ENCODE measurements at places on chromosomes 3 and 15.

GRCh38 chr3:94184781-94185180 lies 121.9 kb downstream of the NSUN3 start:
- no peak for DNase-seq

DNA sequence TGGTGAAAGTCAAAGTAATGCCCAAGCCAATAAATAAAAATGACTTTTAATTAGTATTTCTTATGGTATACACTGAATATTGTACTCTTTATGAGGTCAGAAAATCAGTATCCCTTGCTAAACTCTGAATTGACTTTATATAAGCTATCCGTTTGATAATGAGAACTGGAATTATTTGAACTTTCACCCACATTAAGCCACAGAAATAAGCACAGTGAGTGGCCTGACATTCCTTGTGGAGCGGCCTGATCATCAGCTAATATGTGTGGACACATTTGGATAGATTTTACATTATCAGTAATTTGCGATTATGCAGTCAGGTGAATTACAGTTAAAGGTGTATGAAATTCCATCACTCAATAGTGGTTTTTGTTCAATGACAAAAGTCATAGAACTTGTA lies 136.0 kb upstream of the CBLB start:
- no peak for DNase-seq

DNA sequence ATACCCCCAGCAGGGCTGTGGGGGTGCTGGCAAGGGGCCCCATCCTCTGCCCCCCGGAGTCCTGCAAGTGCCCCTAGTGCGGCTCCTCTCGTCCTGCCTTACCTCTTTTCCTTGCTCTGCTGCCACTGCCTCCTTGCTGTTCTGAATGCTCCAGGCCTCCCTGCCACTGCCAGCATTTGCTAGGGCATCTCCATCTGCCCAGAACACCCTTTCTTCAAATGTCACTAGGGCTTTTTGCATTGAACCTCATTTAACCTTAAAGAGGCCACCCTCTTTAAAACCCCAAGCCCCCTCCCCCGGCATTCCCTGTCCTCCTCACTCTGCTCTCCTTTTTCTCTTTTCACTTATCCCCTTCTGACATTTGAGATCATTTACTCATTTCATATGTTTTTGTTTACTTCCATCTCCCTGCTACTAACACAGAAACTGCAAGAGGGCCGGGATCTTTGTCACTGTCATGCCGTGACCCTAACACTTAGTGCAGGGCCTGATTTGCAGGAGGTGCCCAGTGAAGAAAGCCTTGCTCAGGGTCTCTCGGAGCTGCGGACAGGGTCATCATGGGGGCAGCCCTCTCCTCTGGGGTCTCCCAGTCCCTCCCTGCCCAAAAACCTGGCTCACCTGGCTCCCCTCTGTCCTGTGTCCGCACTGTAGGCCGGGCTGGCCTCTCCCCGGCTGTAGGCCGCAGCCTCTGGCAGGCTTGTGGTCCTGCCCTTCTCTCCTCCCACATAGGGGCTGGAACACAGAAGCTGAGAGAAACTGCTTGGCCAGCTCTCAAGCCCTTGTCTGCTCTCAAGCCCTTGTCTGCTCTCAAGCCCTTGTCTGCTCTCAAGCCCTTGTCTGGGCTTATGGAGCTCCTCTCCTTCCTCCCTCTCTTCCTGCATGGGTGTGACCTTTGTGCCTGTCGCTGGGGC lies at the start of gene ACOX2:
ACOX2 (minus strand) TSS at position 690 of the 911 bp plus-strand sequence. CDS start 2,084 bp downstream, outside the sequence.
- no peak for DNase-seq

- no peak for DNase-seq
Measured at GRCh38 chr3:104835376-104835775, 531.3 kb upstream of the ALCAM start.

GRCh38 chr15:49242820-49243219 lies 72.8 kb downstream of the GALK2 start:
- DNase-seq, result no peak

GRCh38 chr15:80449825-80450224 lies 45.6 kb downstream of the ARNT2 start:
- no peak for DNase-seq

DNA sequence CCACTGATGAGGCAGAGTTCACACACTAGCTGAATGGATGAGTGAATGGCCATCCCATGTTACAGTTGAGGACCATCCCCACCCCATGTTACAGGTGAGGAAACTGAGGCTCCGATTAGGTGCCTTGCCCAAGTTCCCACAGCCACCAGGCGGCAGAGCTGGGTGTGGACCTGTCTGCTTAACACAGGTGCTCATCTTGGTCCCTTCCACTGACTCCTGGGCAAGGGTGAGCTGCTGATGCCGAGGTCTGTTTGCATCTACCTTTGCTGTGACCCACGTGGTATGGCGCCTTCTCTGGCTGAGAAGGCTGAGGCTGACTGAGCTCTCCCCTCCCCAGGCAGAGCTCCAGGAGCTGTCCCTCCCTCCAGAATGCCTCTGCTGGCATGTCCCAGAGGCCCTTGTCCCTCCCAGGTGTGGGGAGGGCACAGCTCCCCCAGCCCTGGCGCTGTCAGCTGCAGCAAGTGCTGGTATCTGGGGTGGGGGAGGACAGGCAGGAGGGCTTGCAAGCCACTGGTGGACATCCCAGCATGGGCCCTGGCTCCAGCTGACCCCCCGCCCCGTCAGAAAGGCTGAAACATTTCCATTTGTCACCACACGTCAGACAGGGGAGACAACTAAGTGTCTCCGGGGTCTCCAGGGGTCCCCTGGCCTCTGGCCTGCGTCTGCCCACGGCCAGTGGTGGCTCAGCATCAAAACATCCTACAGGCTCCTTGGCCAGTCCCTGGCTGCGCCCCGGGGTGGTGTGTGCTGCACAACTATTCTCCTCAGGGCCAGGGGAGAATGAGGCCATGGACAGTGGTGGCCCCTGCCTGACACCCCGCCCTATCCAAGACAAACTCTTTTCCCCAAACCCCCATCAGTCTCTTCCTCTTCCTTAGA lies 105.4 kb downstream of the ADCY5 start:
- DNase-seq, result no peak

DNA sequence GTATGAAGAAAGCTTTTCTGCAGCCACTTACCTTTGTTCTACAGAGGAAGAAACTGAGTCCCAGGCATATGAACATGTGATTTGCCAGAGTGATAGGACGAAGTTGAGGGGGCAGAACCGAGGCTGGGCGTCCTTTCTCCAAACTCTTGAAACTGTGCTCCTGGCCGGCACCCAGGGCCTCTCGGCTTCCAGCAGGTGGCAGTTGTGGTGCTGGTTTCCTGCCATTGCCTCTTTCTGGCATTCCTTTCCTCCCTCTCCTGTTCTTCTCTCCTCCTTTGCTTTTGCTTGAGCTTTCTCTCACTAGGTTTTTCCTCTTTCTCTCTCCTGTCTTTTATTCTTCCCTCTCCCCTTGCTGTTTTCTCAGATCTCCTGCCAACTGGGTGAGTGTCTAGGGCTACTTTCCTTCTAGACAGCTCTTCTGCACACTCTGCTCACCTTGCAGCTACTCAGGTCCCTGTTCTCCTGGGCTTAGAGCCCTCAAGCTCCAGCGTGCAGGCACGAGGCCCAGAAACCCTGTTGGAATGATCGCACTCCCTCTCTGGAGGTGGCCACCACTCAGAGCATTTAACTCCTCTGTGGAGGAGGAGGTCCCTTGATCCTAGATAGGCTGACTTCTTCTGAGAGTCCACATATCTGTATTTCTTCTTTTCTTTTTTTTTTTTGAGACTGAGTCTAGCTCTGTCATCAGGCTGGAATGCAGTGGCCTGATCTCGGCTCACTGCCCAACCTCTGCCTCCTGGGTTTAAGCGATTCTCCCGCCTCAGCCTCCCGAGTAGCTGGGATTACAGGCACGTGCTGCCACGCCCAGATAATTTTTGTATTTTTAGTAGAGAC lies 26.2 kb downstream of the TRAK1 start:
- DNase-seq, result peak; percentile 23

- no peak for DNase-seq
Measured at GRCh38 chr3:104819333-104819732, 547.4 kb upstream of the ALCAM start.

DNA sequence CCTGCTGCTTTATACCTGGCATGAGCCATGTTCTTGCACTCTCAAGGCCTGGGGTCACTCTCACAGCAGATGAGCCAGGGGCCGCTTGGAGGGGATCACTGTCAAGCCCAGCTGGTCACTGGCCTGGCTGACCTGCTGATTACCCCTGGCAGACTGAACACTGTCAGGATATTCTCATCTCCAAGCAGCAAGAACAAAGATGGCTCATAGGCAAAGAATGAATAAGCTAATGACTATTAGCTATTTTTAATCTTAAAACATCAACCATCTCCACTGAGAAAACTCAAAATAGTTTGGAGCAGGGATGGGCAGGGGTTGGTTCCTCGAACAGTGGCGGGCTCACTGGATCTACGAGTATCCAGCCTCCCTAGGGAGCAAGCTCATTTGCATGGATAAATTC lies 64.4 kb upstream of the ACAN start:
- no peak for DNase-seq

GRCh38 chr3:175287361-175287963 lies 428.3 kb downstream of the NAALADL2 start:
- no peak for DNase-seq

GRCh38 chr3:126827121-126827520 lies 123.1 kb downstream of the CHCHD6 start:
- no peak for DNase-seq

- DNase-seq, result no peak
Measured at GRCh38 chr15:41570764-41571163, 11.8 kb downstream of the TYRO3 start.

- DNase-seq, result no peak
Measured at GRCh38 chr3:159301961-159302360, 500.1 kb downstream of the MFSD1 start.

GRCh38 chr15:64604319-64604718 lies 143.9 kb downstream of the ZNF609 start:
- DNase-seq, result no peak

DNA sequence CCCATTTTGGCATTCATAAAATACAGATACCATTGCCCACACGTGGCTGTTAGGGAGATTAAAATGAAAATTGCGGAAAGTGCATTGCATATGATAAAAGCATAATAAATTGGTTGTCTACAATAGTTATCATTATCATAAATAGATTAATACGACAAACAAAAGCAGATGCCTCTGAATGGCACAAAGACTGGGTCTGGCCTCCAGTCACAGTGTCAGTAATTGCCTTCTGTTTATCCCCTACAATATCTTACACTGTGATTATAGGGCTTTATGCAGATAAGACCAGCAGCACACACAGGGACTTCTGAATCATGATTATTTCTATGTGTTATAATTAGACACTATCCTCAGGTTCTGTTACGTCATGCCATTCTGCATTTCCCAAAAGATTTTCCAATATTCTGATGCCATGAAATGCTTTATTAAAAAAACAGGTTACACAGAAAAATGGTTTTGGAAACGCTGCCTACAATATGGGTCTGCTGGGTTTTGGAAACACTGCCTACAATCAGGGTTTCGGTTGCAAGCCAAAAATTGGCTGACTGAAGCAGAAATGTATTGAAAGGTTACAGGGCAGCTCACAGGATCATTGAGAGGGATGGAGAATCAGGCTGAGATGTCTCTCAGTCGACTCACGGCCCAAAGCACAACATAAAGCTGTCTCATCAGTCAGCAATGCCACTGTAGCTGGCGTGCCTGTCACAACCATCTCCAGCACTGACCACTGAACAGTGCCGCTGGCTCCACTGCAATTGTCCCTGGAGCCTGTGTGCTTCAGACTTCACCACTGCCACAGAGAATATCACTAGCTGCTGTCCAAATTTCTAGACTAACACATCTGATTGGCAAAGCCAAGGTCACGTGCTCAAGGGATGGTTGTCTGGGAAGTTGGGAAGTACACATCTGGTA lies 248.1 kb downstream of the ERC2 start:
- DNase-seq, result no peak

DNA sequence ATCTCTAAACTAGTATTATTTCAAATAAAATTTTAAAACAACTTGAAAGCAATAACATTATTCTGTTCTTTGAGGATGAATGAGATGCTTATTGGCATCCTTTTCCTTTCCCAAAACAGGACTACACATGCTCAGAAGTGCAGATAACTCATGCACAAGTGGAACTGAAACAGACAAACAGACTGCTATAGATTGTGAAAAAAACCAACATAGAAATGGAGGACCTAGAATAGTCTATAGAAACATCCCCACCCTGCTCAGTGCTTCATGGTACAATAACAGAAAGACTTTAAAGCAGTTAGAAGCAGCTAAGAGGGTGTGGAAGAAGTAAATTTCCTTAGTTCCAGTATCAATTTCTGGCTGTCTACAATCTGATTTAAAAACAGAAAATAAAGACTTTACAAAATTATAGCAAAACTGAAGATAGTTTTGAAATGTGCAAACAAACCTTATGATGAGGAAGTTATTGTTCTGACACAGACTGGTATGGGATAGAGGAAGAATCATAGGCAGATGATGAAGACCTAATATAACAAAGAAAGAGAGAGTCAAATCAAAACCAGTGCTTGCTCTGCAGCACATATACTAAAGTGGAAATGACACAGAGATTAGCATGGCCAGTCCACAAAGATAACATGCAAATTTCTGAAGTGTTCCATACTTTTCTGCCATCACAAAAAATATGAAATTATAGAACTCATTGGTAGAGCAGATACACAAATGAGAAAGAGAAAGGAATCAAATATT lies 1025.4 kb downstream of the SQOR start:
- DNase-seq, result no peak

Data from DND-41 (cell line).